ENCODE measurements at places on chromosomes 1 and 21.

- no peak for DNase-seq
Measured at GRCh38 chr1:46630719-46631118, 14.1 kb upstream of the MOB3C start.

DNA sequence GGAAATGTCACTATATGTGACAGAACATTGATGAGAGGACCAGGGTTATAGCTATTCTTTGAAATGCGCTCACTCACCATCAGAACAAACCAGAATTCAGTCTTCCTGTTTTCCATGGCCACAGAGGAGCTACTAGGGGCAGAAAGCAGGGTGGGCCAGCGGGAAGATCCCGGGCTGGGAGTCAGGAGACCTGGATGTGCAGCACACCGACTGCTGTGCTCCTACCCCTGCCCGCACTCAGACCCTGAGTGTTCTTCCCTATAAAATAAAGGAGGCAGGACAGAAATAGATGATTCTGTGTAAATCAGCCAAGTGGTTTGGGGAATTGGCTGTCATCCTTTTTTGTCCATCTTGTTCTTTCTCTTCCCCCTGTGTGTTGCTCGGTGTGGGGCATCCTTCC lies 21.0 kb downstream of the MTARC1 start:
- DNase-seq: no peak

DNA sequence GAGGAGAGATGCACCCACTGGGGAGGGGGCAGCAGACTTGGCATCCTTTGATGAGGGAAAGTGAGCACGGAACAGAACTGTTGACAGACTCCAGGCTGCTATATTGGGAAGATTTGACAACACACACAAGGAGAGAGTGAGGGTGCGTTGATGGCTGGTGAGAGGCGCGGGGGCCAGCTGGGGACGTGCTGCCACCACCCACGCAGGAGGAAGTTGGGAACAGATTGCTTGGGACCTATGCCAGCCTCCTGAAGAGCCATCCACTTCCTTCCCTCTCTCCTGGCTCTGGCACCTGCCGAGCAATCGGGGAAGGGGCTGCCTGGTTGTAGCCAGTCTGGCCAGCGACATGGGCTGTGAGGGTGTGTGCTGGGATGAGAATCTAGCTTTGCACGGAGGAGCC lies 223.7 kb upstream of the CSF3R start:
- no peak for DNase-seq

- no peak for DNase-seq
Measured at GRCh38 chr1:109570414-109570813, 22.0 kb downstream of the GNAI3 start.

DNA sequence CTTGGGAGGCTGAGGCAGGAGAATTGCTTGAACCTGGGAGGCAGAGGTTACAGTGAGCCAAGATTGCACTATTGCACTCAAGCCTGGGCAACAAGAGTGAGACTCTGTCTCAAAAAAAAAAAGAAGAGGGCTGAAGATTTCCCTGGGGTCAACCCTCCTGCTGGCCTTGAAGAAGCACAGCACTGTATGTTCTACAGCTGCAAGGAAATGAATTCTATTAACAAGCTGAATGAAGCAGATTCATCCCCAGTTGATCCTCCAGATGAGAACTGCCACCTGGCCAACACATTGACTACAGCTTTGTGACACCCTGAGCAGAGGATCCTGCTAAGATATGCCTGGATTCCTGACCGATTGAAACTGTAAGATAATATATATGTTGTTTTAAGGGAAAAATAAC lies 129.5 kb downstream of the ADSS2 start:
- no peak for DNase-seq

DNA sequence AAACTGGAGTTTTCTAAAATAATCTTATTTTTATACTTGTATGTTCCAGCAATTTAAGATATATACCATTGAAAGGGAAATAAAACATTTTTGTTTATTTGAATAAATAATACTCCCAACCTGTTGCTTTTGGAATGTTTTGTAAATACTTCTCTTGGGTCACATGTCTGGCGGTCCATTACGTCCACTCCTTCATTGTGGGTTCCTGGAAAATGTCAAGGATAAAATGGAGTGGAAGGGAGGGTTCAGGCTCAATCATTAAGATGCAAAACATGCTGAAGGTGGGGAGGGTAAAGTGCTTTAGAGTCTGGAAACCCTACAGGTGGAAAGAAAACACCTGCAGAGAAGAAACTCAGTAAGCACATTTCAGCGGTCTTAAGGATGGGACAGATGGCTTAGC lies 34.2 kb upstream of the FAM3B start:
- no peak for DNase-seq

DNA sequence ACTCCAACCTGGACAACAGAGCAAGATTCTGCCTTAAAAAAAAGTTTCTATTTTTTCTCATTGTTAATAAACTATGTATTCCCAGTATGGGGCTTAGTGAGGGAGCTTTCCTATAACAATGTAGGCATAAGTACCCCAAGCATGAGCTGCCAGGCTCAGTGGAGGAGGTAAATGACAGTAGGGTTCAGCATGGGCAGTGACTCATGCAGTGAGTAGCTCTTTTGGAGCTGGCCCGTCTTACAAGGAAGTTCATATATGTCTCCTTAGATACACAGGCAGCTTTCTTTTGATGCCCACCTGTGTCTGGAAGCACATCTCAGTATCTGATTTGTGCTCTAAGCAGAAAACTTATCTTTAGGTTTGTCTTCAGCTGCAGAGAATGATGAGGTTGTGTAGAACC lies 57.9 kb downstream of the ZNF678 start:
- DNase-seq: no peak

GRCh38 chr1:239912471-239912870 lies 179.2 kb upstream of the FMN2 start:
- DNase-seq: no peak

DNA sequence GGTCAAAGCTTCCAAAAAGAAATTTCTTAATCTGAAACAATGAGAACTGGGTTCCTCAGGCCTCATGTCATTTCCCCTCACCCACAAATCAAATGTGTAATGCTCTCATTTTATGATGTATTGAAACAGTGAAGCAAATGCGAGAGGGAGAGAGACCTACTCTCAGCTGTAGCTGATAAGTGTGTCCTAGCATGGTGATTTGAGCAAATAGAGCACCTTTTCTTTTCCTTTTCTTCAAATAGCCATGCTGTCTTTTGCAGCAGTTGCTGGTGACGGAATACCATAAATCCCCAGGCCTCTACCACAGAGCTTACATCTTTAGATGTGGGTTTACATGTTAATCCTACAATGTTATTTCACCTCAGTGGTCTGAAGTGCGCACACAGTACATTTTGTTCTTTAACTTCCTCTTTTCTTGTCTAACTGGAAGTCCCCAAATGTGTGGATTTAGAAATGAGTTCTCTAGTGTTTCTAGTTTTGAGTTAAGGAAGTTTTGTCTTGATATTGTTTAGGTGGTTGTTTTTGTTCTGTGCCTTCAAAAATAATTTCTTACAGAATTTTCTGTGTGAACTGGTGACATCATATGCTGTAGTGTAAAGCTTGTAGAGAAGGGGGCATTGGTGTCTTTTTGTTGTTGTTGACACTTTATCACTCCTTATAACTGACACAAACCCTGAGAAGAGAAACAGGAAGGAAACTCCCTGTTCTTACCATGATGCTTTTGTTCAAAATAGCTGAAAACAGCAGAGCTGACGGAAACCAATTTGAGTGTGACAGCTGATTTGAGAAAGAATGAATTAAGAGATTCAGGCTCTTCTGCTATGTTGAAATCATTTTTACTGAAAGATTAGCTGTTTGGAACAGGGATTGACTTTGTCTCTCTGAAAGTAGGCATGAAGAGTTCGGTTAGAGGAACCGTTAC lies 12.2 kb downstream of the SMAP2 start:
- no peak for DNase-seq

Measured in progenitor cell of endocrine pancreas (in vitro differentiated cells).